Neural crest cell (in vitro differentiated cells): ENCODE measurements at places on chromosomes 12 and 14.

GRCh38 chr12:57517187-57517586 is 3.1 kb downstream of the DDIT3 start:
- DNase-seq = no peak

DNA sequence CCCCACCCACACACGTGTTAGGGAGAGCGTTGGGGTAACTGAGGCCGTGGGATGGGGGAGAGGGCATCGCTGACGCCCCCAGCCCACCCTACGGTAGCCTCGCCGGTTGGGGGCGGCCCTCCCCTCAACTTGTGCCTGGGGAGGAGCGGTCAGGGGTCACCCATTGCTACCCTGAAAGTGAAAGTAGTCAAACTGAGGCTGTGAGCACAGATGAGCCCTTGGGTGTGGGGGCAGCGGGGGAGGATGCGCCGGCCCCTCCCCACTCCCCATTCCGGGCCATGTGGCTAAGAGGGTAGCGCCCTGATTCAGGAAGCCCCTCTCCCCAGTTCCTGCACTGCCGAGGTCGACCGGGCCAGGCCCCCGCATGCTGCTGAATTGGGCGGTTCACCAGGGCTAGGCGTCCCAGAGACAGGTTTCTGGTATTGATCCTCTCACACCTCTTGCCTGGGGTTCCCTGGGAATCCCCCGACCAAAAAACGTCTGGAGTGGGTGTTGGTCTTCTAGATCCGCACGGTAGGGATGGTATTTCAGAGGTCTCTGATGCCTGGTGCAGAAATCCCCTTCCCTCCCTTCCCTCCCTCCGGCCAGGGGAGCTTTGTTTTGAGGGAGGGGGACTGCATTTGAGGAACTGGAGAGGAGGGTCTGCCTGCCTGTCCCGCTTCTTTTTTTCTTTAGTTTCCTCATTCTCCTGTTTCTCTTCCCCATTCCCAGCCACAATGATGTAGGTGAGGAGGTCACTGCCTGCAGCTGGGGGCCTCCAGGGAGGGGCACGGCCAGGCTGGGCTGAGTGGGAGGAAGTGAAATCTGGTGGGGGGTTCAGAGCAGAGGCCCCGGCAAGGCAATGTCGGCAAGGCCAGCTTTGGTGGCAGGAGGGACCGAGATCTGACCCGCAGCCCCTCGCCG is 1.0 kb downstream of the SH2B3 start:
- DNase-seq = no peak

- DNase-seq = no peak
Measured at GRCh38 chr12:117803001-117803400, 165.8 kb downstream of the KSR2 start.

DNA sequence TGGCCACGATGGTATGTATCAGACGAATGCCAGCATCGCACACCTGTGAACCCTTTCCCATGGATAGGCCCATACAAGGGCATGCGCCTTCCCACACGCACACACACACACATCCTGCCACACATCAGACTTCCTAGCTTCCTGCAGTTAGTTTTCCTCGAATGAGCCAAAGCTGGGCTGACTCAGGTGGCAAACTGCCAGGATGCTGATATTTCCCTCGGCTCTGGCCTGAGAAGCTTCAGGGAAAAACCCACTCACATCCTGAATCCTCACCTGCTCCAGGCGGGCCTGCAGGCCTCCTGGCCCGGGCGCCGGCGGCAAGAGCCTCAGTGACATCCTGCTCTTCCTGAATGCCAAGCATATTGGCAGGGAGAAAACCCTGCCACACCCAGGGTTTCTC is 22.4 kb downstream of the CALM1 start:
- no peak for DNase-seq

DNA sequence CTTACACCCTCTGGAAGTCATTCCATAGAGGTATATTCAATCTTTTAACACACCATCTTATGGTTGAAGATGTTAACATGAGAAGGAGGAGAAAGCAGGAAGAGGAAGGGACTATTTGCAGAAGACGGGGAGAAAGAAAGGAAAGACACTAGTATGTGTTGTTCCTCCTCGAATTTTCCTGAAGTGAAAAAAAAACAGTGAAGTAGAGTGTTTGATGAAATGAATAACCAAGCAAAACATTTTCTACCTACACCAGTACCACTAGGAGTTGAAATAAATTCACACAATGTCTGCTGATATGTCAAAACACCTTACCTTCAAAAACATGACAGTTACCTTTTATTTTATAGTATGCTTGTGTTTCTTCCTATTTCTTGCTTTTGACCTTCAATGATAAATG is 1.4 kb upstream of the CNOT2 start:
- DNase-seq = no peak

GRCh38 chr12:128286970-128287369 is 20.0 kb downstream of the TMEM132C start:
- DNase-seq = no peak

DNA sequence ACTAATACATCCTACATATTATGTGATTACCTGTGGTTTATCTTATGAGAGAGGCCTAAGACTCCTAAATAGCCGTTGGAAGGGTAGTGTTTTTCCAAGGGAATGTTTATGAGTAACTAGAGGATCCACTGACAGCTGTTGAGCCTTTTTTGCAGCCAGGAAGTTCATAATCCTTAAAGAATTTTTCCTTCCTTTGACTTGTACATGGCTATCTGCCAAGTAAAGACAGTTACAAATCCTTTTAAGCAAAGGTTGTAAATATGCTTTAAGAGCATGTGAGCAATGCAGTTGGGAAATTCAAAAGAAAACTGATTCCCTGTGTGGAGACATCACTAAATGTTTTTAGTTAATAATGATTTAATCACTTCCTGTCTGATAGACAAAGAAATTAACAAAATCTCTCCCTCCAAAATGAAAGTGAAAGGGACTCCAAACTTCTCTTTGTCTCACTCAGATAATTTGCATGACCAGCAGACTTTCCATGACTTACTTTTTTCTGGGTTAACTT is 333.8 kb downstream of the PDZRN4 start:
- DNase-seq = no peak

DNA sequence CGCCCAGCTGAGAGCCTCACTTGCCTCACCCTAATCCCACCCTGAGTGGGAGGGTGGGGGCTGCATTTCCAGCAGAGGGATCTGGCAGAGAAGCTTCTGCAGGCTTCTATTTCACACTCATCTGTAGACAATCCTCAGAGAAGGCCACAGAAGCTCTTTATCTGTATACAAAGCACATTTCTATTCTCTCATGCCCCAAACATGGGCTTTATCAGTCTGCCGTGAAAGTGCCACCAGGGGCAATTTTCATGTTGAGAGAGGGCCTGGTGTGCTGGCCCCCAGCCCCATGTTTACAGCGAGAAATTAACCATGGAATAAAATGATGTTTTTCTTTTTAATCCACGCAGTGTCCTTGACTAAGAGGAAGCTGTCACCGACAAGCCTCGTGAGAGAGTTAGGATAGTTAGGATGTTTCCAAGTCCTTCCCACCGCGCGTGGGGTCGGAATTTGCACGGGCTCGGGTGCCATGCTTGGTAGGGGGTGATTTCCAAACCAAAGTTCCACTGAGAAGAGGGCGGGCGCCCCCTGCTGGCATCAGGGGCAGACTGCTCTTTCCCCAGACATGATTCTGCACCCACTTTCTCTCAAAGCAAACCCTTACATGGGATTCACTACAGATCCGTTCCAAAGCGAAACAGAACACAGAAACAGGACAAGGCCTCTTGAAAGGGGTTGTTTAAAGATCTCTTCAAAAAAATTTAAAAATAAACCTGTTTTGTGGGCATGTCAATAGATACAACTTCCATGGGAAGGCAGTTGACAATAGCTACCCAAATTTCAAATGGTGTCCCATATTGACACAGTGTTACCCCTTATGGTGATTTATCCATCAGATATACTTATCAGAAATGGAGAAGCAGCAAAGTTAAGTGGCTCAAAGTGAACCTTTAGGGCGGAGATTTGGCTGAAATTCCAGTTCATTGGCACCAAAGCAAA is 19.4 kb downstream of the BDKRB1 start:
- DNase-seq = peak; percentile 84
